ACHN (cell line): ENCODE measurements at places on chromosomes 6 and 20.

GRCh38 chr20:20614391-20614790 lies 98.1 kb downstream of the RALGAPA2 start:
- DNase-seq: no peak

- DNase-seq: no peak
These were observed 33.5 kb downstream of the CYB5R4 start for GRCh38 chr6:83893024-83893423.

DNA sequence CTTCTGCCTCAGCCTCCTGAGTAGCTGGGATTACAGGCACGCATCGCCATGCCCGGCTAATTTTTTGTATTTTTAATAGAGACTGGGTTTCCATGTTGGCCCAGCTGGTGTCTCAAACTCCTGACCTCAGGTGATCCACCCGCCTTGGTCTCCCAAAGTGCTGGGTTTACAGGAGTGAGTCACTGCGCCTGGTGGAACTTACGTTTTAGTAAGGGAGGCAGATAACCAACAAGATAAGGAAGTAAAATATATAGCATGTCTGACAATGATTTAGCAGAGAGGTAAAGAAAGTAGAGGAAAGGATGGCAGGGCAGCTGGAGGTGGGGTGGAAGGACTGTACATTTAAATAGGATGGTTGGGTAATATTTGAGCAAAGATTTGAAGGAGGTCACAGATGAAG lies 12.8 kb upstream of the MYMX start:
- no peak for DNase-seq

DNA sequence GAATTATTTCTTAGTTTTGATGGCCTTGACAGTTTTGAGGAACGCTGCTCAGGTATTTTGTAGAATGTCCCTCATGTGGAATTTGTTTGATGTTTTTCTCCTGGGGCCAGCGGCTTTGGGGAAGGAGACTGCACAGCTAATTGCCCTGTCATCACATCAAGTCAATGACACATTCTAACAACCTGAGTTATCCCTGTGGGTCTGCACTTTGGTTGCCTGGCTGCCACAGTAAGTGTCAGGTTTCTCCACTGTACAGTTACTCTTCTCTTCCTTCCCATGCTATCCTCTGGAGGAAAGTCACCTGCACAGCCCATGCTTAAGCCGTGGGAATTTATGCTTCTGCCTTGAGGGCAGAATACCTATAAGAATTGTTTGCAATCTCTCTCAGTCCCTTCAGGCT lies 1.4 kb upstream of the TREML4 start:
- no peak for DNase-seq

DNA sequence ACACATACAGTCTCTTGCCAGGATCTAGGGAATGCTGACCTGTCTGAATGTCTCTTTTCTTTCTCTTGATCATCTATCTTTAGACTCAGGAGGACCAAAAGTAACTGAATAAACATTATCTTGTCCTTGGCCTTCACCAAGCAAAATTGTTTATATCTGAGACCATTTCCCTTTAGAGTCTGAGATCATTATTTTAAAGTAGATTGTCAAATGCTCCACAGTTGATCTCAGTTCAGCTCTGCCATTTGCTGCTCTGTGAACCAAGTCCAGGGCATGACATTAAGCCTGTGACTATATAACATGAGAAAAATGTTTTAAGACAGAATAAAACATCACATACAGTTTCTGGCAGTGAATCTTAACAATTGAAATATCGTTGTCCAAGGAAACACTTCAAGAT lies 148.3 kb upstream of the NRSN1 start:
- no peak for DNase-seq

DNA sequence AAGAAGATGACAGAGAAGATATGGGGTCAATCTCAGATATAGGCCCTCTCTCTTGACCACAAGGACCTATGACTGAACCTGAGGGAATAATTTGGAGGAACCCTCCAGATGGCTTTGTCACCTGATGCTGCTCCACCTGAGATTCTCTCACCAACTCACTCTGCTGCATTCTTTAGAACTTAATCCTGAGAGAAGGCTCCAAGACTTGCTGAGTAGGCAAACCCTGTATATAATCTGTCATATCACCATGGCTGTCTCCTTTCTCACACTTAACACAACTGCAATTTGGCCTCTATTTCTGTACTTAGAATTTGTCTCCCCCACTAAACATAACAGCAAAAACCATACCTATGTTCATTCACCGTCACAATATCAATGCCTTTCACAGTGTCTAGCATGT lies 172.3 kb downstream of the PKHD1 start:
- no peak for DNase-seq

DNA sequence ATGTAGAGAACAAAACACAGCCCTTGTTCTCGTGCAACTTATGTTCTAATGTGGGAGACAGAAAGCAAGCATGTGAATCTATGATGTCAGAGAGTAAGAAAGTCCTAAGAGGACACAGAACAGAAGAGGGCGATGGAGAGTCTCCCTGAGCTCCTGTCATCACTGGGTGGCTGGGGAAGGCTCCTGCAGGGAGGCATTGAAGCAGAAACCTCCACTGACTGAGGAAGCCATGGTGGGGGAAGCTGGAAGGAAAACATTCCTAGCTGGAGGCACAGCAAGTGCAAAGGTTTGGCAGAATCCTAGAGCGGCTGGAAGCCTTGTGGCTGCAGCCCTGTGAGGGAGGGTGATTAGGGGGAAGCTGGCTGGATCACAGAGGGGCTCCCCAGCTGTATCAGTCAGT lies 248.0 kb downstream of the CDH26 start:
- DNase-seq: peak; percentile 80

- DNase-seq: no peak
These were observed 74.8 kb upstream of the JARID2 start for GRCh38 chr6:15171026-15171425.

- DNase-seq: peak; percentile 8
These were observed 32.2 kb upstream of the HEY2 start for GRCh38 chr6:125717120-125717731.

DNA sequence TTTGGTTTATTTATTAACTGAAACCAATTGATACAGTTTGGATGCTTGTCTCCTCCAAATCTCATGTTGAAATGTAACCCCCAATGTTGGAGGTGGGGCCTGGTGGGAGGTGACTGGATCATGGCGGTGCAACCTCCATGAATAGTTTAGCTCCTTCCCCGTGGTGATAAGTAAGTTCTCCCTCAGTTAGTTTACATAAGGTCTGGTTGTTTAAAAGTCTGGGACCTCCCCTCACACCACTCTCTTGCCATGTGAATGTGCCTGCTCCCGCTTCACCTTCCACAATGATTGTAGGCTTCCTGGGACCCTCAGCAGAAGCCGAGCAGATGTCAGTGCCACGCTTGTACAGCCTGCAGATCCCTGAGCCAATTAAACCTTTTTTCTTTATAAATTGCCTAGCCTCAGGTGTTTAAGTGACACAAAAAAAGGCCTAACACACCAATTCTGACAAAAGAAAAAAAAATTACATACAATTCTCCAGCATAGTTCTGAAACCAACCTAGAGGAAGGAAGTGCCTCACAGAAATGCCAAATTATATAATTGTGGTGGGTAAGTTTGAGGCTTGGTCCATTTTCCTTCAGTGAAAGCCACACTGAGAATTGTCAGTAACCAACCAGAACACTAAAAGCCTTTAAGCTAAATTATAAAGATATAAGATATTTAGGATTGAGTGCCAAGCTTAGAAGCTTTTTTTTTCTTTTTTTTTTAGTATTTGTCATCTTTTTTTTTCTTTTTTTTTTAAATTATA lies 15.0 kb downstream of the MAP7 start:
- DNase-seq: no peak

- no peak for DNase-seq
These were observed 391.8 kb upstream of the MMS22L start for GRCh38 chr6:97674802-97675201.

DNA sequence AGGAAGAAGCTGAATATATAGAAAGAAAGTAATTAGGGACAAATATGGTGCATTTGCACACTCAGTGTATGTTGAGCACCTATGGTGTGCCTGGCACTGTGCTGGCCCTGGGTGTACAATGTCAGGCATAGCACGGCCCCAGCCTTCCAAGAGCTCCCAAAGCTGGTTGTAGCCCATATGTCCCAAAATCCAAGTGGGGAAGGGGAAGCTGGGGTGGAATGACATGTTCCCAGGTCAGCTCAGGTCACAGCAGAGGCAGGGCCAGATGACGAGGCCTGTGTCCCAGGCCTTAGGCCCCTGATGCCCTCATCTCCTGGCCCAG lies 170.0 kb downstream of the VEGFA start:
- no peak for DNase-seq

- no peak for DNase-seq
These were observed 482.2 kb upstream of the RNF217 start for GRCh38 chr6:124479991-124480430.

- peak; percentile 64 for DNase-seq
These were observed 57.8 kb downstream of the KIZ start for GRCh38 chr20:21183722-21184121.

GRCh38 chr6:142783499-142783898 lies 161.5 kb downstream of the HIVEP2 start:
- no peak for DNase-seq
